ENCODE measurements at places on chromosomes 3 and 15. TPM values are rescaled to one million over a fixed set of nuclear protein-coding genes. Genes with fewer than 3 reads are reported as not detected.
A peak's percentile ranks its signal among the peaks of the same experiment; 100 is the strongest.

Gene SAMD7
- total RNA-seq = not detected

Gene IL17RC
- total RNA-seq = 18.7 TPM

Gene PLXNB1
- total RNA-seq = 9.3 TPM

Gene PRC1
- 139 TPM for total RNA-seq

Gene SLC12A1
- not detected for total RNA-seq

Gene CYP8B1
- not detected for total RNA-seq

Gene ATP13A5
- total RNA-seq = not detected

Gene RGMA
- not detected for total RNA-seq

Gene IL20RB
- total RNA-seq = 0.42 TPM

Gene EPHB3
- total RNA-seq = not detected

Gene CHRM5
- not detected for total RNA-seq

Gene IQCF5
- total RNA-seq = not detected

GRCh38 chr3:46566040-46566641, at the start of gene LRRC2:
Gene LRRC2 (minus strand): TSS chr3:46566302. CDS start chr3:46551591, 14,711 bp downstream.
- DNase-seq = no peak

DNA sequence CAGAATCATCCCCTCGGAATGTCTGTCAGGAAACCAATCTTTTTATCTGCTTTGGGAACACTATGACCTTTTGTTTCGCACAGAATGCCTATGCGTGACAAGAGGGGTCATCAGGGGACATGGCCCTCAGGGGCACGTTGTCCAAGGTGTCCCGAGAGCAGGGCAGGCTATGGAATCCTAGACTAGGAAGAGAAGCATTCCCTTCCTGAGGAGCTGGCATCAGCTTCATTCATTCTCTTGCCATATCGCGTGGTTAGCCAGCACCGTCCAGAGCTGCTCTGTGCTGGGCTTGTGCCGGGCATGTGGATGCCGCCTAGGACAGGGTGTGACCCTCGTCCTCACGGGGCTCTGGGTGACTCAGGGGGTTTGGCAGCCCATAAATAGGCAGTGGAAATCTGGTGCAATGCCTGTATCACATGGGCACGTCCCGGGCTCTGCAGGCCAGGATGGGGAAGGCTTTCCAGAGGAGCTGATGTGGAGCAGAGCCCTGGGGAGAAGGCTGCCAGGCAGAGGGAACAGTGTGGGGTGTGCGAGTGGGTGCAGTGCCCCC, 117.8 kb downstream of the TMEM266 start:
- DNase-seq = no peak

DNA sequence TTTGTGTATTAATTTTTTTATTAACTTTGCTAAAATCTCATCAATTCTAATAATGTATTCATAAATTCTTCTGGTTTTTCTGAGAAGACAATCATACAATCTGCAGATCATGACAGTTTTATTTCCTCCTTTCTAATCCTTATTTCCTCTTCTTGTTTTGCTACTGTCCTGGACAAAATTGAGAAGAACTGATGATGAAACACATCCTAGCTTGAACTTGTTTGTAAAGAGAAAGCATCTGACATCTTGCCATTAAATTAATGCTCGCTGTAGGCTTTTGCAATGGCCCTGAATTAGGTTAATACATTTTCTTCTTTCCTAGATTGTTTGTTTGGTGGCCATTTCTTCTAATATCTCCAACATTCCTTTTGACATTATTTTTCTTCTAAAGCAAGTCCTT, 110.9 kb upstream of the TPM1 start:
- no peak for DNase-seq

- DNase-seq = no peak
These were observed 11.8 kb downstream of the TOP2B start for GRCh38 chr3:25652921-25653320.

- no peak for DNase-seq
These were observed 23.8 kb downstream of the VPS39 start for GRCh38 chr15:42184296-42184695.

GRCh38 chr3:135633078-135633477, 332.4 kb upstream of the PPP2R3A start:
- DNase-seq = no peak

- DNase-seq = no peak
These were observed 103.1 kb upstream of the BCL6 start for GRCh38 chr3:187848401-187848800.

- DNase-seq = no peak
These were observed 619 bp downstream of the ATXN7 start for GRCh38 chr3:63864008-63864964.

DNA sequence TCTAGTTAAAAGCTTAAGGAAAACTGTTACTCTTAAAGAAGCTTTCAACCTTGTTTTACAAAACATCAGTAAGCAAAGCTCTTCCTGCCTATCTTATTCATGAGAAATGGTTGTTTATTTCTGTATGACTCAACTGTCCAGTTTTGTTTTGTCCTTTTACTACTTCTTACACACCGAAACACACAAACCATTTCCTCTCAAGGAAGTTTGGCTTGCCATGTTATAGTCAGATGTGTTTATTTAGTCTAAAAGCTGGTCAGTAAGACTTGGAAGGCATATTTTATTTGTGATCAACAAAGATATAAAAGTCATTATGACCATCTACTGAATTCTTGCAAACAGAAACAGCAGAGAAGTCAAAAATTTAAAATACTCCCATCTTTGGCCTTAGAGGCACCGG, 53.2 kb upstream of the RBSN start:
- no peak for DNase-seq

DNA sequence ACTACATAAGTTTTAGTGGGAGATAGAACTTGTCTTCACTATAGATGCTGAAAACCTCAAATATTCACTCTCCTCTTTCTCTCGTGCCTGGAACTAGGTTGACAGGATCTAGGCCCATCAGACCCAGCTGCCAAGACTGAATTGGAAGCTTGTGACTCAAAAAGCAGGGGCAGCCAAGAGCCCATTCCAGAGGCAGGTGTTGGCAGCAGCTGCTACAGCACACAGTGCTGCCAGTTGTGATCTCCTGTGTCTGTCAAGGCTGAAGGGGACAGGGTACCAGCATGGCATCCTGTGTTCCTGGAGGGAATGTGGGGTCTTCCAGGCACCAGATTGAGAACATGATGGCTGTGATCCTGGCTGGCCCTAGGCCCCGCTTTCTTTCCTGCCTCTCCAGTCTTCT, 92.5 kb upstream of the MB21D2 start:
- DNase-seq = no peak

DNA sequence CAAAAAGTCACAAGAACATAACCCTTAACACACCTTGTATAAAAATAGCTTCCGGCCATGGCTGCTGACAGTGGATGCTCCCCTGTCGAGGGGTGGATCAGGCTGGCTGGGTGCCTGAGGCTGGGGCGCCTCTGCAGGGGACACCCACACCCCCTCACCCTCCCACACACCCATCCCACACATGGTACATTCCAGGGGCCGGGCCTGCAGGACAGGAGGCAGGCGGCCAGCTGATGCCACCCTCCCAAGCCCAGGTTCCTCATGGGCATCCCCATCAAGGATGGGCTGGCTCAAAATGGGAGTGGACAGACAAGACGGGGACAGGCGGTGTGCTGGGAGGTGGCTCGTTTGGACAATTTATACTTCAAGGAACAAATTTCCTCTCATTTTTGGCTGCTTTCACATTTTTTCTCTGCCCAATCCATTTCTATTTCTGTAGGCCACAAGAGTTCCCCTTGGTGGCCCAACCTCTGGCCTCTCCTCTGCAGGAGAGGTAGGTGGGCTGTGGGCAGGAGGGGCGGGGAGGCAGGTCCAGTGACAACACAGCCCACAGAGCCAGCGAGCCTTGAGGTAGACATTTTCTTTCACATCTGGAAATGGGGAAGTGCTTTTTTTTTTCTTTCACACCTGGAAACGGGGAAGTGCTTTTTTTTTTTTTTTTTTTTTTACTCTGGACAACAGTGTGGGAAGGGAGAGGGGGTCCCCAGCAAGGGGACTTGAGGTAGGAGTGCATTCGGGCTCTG, 23.3 kb downstream of the RNU5B-1 start:
- DNase-seq = no peak

DNA sequence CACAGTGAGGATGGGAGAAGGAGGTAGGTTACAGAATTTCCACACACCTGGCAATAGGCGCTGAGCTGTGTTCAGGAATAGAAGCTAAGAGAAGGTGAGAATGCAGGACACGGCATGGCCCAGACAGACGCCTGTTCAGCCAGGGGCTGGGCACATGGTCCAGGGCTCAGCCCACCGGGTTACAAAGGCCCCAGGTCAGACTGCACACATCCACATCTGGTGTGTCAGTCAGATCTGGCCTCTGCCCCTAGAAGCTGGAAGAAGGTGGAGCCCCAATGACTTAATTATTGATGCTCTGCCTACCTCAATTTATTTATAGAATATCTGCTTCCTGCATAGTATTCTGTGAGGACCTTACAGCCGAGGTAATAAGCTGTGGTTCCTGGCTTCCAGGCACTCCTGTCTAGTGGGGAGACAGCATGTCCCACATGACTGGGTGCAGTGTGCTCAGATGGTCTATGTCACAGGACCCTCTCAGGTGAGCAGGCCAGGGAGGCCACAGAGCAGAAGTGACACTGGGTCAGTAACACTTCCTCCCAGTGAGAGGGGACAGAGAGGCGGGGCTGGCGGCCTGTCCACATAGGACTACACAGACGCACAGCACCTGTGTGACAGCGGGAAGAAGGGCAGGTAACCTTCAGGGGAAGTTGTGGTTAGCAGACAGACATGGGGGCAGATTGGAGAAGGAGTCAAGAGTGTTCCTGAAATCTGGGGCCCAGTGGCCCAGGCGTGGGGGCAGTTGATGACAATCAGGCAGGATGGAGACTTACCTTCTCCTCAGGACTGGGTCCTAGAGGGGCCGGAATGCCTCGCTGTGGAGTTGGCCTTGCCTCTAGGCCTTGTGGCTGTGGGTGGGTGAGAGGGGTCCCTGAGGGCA, 38.6 kb upstream of the PLXNA1 start:
- DNase-seq = no peak

DNA sequence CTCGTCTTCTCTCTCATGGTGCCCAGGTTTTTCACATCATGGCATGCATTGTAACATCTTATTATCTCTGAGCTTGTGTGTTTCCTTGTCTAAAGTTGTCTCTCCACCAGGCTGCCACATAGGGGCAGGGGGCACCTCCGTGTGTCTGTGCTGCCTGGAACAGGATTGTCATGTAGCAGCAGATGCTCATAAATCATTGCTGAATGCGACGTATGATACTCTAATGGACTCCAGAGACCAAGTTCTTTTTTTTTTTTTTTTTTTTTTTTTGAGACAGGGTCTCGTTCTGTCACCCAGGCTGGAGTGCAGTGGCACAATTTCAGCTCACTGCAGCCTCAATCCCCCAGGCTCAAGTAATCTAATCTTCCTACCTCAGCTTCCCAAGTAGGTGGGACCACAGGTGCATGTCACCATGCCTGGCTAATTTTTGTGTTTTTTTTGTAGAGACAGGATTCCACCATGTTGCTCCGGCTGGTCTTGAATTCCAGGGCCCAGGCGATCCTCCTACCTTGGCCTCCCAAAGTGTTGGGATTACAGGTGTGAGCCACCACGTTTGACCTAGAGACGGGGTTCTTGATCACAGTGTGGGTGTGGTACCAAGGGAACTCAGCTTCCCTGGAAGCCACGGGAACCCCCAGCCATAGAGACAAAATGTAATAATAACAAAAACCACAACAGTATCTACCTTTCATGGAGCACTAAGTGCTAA, 4.7 kb upstream of the DNASE1L3 start:
- no peak for DNase-seq

DNA sequence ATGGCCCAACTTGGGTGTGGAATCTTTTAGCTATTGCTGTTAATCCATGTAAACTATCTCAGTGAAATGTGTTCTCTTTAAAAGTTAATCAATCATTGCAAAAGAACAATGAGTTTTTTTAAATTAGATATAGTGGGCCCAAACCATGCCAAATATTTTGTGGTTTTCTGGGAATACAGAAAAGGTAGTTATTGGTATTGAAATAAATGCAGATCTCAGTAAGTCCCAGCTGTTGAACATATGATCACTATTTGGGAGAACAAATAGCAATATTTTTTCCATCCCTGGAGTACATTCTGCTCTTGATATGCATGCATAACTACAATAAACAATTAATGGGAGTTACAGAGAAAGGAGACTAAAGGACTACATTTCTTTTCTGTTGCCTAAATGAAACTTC, 36.0 kb upstream of the LEKR1 start:
- no peak for DNase-seq

DNA sequence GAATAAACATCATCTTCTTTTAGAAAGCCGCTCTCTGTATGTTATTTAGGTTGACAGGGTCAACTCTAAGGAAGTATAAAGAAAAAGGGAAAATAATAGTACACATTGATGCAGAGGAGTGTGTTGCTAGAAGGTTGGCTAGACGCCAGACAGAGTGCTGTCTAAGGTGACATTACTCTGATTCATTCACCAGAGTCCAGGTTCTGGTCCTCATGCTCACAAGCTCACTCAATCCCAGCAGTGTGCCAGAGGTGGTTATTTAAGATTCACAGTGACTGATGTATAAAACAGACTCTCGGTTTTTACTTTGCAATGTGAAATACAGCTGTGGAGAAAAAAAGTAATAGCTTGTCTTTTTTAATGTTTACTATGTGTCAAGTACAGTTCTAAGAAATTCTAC, 1.7 kb downstream of the CFAP44 start:
- no peak for DNase-seq

- peak; percentile 32 for DNase-seq
These were observed 44.0 kb downstream of the CCDC54 start for GRCh38 chr3:107421170-107421792.

GRCh38 chr3:138007898-138008297, 2.1 kb upstream of the CLDN18 start:
- DNase-seq = no peak

DNA sequence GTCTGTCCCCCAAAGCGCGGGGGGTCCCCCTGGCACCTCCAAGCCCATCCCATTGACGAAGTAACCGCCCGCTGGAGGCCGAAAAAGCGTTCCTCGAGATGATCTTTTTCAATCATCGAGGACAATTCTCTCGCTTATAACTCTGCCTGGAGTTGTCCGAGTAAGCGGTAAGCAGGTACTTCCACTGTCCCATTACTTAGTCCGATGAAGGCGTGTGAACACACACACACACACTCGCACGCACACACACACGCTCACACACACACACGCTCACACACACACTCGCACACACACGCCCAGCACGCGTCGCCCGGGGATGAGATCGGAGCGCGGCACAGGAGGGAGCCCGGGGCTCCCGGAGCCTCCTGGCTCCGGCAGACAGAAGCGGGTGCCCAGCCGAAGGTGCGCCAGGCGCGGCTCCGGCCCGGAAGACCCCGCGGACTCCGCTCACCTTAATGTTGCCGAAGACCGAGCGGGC, 430 bp downstream of the SLCO2A1 start:
- no peak for DNase-seq

DNA sequence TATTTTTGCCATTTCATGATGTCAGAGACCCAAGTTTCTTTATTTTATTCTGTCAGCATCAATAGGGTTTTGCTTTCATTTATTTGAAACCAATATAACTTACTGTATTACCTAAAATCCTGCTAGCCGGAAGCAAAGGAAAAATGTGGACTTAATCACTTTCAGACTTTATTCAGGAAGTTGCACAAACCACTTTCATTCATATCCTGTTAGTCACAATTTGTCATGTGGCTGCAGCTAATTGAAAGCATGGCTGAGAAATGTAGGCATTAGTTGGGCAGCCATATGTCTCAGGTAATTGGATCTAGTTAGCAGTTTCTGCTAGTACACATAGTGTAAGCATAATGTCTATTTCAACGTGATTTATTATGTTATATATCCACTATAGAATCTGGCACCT, 462.3 kb upstream of the SGO1 start:
- peak; percentile 44 for DNase-seq

- no peak for DNase-seq
These were observed 90.2 kb upstream of the VGLL4 start for GRCh38 chr3:11733914-11734313.

- no peak for DNase-seq
These were observed 29.8 kb upstream of the PTPRG start for GRCh38 chr3:61531528-61531927.

Data from pulmonary artery endothelial cell (primary cell).